ENCODE measurements at places on chromosomes 4 and X.

DNA sequence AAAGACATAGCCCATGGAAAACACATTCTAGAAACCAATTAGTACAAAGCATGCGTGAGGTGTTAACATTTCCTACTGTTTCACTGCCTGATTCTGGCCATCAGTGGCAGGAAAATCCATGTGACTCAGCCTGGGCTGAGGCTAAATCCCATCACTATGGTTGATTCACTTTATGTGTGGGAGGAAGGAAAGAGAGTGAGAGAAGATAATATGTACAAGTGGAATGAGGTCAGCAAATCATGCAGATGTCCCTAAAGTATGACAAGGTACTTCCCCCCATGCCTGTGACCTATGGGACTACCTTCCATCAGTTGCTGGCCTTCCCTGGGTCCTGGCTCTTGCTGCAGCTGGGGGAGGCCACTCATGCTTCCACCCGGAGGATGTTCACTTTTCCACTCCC, 64.2 kb upstream of the MAP3K15 start:
- no peak for DNase-seq

DNA sequence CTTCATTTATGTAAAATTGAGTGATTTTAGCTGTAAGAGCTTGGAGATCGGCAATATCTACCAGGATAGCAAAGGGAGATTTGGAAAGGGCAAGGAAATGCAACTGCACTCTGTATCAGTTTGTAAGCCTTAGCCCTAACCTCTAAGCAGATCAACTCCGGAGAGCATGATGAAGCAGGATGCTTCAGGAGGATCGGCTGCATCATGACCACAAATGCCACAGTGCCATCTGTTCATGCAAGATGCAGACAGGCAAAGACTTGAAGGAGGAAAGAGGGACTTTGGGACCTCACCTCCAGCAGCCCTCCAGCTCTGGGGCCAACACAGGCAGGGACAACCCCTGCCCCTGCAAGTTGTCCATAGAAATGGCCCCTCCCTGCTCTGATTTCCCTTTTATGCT, 377.6 kb upstream of the GATB start:
- no peak for DNase-seq

DNA sequence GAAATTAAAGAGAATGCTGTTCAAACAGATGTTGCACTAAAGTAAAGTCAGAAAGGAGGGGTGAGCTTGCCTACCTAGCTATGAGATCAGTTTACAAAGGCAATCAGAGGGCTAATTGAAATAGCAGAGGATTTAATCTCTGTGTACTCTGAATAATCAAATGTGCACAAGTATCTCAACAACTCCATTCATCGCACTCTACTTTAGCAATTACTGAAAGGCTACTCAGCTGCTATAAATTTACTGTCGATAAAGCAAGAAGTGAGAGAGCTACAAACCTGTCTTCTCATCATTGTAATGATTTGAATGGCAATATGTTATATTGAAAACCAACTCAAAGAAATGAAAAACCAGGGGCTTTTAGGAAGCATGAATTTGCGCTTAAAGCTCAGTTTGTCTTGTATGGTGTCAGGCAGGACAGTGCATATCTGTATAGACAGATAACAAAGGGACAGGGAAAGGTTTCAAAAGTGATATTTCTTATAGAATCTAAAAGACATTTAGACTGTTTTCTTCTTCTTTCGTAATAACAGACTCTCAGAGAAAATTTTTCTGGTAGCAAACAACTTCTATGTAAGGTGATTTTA, 34.8 kb downstream of the GC start:
- DNase-seq = no peak

- no peak for DNase-seq
Measured at GRCh38 chr4:117533501-117533900, 448.1 kb upstream of the TRAM1L1 start.

DNA sequence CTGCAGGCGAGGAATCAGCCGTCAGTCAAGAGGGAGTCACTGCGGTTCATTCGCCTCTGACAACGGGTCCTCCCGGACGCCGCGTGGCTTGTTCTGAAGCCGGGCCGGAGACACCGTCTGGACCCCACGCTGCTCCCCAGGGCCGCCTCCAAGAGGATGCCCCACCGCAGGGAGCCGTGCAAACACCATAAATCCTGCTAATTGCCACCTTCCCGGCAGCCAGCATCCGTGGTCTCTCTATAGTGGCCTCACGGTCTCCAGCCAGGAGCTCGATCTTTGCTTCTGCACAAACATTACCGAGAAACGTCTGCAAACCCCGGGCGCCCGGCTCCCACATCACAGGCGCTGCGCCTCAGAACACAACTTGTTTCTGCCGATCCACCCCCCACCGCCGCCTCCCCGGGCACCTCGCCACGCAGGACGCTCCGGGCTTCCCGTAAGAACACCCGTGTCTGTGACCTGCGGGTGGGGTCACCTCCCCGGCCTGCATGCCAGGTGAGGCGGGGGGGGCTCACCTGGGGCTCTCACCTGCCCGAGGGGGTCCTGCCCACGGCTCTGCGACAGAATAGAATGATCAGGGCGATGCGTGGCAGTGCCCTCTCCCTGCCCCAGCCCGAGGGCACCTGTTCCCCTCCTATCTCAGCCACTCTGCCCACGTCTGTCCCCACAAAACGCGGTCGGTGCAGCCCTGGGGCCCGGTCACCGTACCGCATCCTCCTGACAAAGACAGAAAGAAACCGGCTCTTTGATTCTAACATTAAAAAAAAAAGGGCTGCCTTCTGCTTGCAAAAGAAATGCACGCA, 32.4 kb upstream of the PPP2R3B start:
- no peak for DNase-seq

GRCh38 chr4:15003891-15004738, 1.8 kb downstream of the CPEB2 start:
- DNase-seq = peak; percentile 10

- no peak for DNase-seq
Measured at GRCh38 chrX:97045470-97045869, 161.8 kb downstream of the RPA4 start.

DNA sequence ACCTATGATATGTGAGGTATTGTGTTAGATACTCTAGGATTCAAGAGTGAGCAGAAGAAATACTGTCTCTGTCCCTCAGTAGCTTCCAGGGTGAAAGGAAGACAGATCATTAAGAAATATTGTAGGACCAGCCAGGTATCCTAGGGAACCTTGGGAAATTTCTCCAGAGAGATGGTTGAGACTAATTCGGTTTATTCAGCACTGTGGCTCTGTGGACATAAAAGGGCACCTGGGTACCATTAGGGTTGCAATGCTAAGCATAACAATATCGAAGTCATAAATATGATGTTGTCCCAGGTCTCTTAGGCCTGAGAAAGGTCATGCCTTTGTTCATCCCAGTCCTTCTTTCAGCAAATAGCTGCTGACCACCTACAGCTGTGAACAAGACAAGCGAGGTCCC, 61.0 kb downstream of the FAM114A1 start:
- no peak for DNase-seq

GRCh38 chrX:10932842-10933440, 178.2 kb upstream of the HCCS start:
- no peak for DNase-seq
